Activated CD4-positive, alpha-beta T cell treated with anti-CD3 and anti-CD28 coated beads, Interleukin-2, amount 10 ng/mL, durations not matched to agents 7 days and 5 days (primary cell): ENCODE measurements at places on chromosomes 2 and 18.

DNA sequence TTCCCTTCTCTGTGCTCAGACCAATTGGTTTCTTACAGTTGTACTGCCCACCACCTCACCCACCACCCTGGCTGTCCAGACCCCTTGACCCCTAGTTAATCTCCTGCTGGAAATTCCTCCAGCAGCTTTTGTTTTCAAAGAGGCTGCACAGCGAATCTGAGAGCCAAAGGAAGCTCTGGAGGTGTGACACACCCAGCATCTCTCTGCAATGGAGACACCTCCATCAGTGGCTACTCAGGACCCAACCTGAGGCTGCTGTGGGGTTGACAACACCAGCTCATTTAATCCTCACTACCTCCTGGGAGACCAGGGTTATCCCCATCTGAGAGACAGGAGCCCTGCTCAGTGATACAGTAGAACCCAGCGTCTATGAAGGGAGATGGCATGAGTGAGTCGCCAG, 86.4 kb downstream of the BIN1 start:
- DNase-seq = no peak

DNA sequence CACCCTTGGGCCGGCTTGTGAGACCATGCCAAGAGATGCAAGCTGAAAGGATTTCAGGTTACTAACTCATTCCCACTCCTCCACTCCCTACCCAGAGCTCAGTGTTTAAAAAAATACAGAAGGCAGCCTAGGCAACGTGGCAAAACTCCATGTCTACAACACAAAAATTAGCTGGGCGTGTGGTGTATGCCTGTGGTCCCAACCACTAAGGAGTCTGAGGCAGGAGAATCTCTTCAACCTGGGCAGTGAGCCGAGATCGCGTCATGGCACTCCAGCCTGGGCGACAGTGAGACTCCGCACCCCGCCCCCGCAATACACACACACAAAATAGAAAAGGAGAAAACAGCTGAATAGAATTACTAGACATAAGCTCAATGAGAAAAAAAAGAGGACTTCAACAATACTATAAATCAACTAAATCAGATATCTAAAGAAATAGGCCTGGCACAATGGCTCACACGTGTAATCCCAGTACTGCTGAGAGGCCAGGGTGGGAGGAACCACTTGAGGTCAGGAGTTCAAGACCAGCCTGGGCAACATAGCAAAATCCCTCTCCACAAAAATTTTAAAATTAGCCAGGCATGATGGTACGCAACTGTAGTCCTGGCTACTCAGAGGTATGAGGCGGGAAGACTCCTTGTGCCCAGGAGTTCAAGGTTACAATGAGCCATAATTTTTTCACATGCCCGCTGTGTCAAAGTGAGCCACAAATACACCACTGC, 10.1 kb downstream of the IWS1 start:
- no peak for DNase-seq

GRCh38 chr18:58269931-58270330, 225.9 kb downstream of the NEDD4L start:
- DNase-seq = no peak

DNA sequence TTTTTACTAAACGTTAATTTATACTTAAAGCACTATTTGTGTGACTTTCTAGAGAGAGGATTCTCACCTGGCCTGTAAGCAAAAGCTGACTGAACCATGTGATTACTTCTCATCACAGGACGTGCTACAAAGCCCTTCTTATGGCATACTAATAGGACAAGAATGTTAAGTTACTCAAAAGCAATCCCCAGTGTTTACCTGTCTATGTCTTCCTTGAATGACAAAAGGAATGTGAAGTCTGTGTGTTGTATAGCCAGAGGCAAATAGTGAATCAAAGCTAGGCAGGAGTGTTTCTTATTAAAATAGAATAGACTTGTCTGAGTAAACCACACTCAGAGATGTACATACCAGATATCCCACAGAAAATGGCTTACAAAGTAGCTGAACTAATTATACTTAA, 1465.5 kb downstream of the SUCLG1 start:
- DNase-seq = no peak

DNA sequence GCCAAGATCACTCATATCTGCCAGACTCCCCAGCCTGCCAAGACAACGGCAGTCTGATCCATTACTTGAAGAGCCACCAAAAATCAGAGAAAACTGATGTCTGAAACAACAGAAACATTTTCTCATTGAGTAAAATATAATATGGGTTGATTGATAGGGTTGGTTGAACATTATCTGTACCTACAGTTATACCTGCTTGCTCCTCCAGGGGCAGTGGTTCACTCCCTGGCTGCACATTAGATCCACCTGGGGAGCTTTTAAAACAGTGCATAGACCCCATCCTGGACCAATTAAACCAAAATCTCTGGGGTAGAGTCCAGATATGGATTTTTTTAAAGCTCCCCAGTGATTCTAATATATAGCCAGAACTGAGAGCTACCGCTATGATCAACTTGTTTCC, 43.6 kb upstream of the SLC14A2 start:
- DNase-seq = no peak

DNA sequence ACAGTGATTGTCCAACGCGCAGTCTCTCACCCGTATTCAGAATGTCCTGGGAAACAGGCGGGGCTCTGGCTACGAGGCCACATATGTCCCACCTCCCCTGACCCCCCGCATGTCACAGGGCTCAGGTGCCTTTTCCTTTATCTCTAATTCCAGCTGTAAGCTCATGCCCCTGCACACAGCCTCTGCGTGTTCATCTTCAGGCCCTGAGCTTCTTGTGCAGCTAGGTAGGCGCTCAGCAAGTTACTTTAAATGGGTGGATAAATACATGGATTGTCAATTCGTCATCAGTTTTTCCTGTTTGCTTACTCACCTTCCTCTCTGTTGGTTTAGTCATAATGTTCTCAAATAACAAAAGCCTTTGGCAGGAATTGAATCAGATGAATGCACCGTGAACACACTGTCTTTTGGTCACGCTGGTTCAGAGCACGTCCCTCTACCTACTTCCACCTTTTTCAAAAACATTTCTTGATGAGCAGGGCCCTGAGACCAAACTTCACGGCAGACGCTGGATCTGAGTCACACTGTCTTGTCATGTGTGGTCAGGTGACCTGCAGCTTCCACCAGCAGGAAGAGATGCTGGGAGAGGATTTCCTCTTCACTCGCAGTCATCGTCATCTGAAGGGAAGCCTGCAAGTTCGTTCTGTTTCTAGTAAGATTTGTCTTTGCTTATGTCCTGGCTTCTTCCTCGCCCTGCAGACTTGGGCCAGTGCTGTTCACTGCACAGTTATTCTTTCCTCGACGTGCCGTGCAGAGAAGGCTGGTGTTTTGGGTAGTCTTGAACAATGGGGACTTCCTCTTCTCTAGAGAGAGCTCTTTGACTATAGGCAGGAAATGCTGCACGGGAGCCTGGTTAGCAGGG, 138.1 kb downstream of the PTGR3 start:
- peak; percentile 81 for DNase-seq

DNA sequence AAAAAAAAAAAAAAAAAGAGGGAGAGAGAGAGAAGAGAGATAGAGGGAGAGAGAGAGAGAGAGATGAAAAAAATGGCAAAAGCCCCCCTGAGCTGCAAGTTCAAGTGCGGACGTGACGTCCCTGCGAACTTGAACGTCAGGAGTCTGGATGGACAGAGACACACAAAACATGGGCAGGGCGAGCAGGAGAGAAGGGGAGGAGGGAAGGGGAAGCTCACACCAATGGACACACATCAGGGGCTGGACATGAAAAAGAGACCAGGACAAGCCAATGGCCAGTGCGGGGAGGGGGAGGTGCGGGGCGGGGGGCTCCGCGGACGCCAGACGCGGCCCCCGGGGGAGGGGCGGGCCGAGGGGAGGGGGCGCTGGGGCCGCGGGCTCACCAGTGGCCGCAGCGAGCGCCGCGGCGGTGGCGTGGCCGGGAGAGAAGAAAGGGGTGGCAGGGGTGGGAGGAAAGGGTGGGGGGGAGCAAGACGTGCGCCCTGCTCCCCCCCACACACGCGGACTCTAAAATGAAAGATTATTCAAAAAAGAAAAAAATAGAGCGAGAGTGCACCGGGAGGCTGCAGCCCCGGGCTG, at the start of gene BCL11A:
Gene BCL11A, minus strand, starts transcription at position 160 of the 579 bp plus-strand sequence. CDS start 384 bp downstream, outside the sequence.
- no peak for DNase-seq

- no peak for DNase-seq
Measured at GRCh38 chr18:56373601-56374000, 264.8 kb downstream of the TXNL1 start.

- DNase-seq = no peak
Measured at GRCh38 chr2:108385411-108386071, 7.8 kb downstream of the SULT1C4 start.

DNA sequence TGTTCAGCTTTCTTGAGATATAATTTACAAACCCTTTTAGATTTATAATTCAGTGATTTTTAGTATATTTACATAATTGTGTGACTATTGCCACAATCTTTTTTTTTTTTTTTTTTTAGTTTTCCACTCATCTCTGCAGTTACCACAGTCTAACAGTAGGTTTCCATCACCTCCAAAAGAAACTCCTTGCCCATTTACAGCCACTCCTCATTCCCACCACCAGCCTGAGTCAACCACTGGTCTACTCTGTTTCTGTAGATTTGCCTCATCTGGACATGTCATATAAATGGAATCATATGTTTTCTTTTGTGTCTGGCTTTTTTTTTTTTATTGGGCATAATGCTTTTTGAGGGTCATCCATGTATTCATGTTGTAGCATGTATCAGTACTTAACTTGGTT, 16.1 kb downstream of the MTX2 start:
- no peak for DNase-seq

DNA sequence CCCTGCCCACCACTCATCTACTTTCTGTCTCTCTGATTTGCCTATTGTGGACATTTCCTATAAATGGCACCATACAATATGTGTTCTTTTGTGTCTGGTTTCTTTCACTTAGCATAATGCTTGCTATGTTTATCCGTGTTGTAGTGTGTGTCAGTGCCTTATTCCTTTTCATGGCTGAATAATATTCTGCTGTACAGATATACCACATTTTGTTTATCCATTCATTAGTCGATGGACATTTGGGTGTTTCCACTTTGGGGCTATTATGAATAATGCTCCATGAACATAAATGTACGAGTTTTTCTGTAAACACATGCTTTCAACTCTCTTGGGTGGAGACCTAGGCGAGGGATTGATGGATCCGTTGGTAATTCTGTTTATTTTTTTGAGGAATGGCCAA, 15.6 kb downstream of the ARL4C start:
- no peak for DNase-seq

GRCh38 chr18:33596178-33596854, 18.3 kb downstream of the ASXL3 start:
- DNase-seq = no peak

GRCh38 chr18:44046376-44046975, 634.2 kb upstream of the SETBP1 start:
- DNase-seq = no peak

DNA sequence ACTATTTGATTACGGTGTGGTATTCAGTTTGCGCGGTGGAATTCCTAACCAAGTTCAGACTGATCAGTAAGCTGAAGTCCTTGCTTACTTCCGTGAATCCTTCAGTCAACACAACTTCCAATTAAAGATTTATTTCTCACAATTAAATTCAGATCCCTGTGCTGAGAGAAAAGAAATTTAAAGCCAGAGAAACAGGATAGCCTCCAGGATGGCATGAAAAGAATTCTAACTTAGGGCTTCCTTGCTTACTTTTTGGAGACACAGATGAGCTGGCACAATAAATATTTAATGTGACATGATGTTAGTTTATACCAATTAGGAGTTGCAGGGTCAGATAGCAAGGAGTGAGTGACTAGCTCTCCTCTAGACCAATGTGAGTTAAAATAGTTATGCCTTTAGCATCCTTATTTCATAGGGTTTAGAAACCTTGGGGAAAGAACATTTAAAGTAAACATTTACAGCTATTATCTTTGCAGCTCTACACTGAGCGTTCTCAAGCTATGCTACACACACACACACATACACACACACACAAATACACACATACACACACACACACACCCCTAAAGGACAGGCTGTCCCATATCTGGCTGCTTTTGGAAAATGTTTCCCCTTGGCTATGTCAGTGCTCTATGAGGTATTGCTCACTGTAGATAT, 151.0 kb downstream of the TRIB2 start:
- no peak for DNase-seq
